ENCODE measurements at places on chromosomes 5 and 9. TPM values are rescaled to one million over a fixed set of nuclear protein-coding genes. Genes with fewer than 3 reads are reported as not detected.

The MAPKAP1 gene
- 111 TPM for total RNA-seq

DNA sequence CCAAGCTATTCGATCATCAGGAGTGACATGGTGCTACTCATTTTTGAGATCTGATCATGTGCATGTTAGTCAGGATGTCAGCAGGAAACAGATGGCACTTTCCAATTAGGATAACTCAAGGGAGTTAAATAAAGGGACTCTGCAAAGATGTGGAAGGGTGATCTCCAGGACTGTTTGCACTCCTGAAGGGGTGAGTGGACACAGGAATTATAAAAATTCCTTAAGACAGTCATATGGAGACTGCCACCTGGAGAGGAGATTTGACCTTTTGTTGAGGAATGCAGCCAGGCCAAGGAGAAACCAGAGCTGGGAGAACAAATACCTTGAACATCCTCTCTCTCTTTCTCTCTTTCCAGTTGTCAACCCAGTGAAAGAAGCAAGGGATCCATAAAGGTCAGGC, 189.1 kb downstream of the GABRG2 start:
- DNase-seq = no peak
- H3K4me1 ChIP-seq = no peaks in the 10 kb centered on the region
- H3K4me3 ChIP-seq = no peak overlapping the region
- no peaks in the 10 kb centered on the region for H3K27me3 ChIP-seq

DNA sequence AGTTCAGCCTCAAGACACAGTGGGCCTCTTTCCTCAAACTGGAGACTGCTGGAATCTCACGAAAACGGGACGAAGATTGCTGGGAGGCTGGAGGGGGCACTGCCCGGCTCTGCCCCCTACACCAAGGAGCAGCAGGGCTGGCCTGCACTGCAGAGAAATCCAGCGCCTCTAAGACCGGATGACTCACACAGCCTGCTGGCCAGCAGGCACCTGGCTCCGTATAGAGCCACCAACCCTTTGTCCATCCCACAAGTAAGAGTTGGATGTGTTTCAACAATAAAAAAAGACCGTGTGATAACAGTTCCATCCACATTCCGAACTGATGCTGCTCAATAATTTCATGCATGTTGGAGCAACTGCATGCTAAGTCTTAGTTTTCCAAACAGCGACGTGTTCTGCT, 11.5 kb downstream of the CCDC127 start:
- peaks cover 28% of the 10 kb centered on the region for H3K36me3 ChIP-seq
- no peak for DNase-seq
- no peak overlapping the region for H3K27ac ChIP-seq
- peaks cover 2% of the 10 kb centered on the region for H3K27me3 ChIP-seq
- peaks cover 24% of the 10 kb centered on the region for H3K4me1 ChIP-seq
- H3K4me3 ChIP-seq = no peak overlapping the region

DNA sequence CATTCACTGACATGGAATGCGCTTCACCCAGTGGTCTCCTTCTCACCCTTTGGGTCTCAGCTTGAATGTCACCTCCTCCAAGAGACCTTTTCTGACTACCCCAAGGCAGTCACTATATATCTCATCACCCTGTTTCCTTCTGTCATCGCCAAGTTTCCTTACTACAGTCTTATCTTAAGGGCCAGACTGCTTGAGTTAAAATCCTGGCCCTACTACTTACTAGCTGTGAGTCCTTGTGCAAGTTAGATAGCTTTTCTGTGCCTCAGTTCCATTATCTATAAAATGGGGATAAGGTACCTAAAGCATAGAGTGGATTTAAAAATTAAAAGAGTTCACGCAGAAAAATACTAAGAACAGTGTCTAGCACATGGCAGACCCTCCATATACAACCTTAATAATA, 132.4 kb downstream of the GABBR2 start:
- DNase-seq = no peak
- peaks cover 7% of the 10 kb centered on the region for H3K27me3 ChIP-seq
- H3K4me1 ChIP-seq = peaks cover 25% of the 10 kb centered on the region
- H3K4me3 ChIP-seq = no peak overlapping the region

GRCh38 chr5:136455409-136455808, 90.1 kb upstream of the TRPC7 start:
- DNase-seq = no peak
- H3K4me3 ChIP-seq = no peak overlapping the region
- no peaks in the 10 kb centered on the region for H3K27me3 ChIP-seq
- no peaks in the 10 kb centered on the region for H3K36me3 ChIP-seq
- H3K4me1 ChIP-seq = no peaks in the 10 kb centered on the region
- H3K27ac ChIP-seq = no peak overlapping the region
